G401 (cell line): ENCODE measurements at places on chromosomes 4 and X.

- DNase-seq, result no peak
Observed at GRCh38 chrX:108322234-108322633, 116.0 kb downstream of the COL4A6 start.

GRCh38 chrX:23732704-23733103 is 10.4 kb downstream of the ACOT9 start:
- DNase-seq, result no peak

DNA sequence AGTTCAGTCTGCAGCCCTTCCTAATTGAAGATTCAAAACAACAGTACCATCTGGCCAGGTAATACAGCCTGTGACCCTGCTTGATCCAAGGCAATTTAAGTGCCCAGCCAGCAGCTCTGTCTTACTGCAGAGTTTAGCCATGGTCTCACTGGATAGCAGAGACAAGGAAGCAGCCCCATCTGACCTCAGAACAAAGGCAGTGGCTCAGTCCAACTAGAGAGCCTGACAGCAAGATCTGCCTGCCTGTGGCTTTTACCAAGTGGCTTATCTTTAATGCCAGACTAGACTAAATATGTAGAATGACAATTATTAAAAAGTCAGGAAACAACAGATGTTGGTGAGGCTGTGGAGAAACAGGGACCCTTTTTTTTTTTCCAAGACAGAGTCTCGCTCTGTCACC is 293.4 kb downstream of the DTHD1 start:
- no peak for DNase-seq

- DNase-seq, result peak; percentile 99
Observed at GRCh38 chr4:86302251-86302650, 57.6 kb downstream of the MAPK10 start.

GRCh38 chrX:151828439-151829080 is 84.1 kb upstream of the MAGEA4 start:
- no peak for DNase-seq

GRCh38 chr4:118939169-118939783 is 50.6 kb downstream of the SYNPO2 start:
- DNase-seq, result no peak

DNA sequence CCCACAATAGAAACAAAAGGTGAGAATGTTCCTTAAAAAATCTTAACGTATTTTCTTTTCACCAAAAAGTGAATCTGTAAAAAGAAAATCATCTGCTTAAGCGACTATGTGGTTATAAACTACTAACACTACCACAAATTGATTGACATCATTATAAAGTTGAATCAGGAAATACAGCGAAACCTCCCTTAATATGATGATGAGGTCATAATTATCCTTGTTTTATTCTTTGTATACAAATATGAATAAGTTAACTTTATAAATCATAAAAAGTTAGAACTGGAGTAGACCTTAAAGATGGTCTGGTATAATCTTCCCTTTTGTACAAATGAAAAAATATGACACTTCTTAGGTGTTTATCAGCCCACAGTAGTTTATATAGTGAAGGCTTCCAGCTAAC is 35.6 kb downstream of the NFKB1 start:
- no peak for DNase-seq

DNA sequence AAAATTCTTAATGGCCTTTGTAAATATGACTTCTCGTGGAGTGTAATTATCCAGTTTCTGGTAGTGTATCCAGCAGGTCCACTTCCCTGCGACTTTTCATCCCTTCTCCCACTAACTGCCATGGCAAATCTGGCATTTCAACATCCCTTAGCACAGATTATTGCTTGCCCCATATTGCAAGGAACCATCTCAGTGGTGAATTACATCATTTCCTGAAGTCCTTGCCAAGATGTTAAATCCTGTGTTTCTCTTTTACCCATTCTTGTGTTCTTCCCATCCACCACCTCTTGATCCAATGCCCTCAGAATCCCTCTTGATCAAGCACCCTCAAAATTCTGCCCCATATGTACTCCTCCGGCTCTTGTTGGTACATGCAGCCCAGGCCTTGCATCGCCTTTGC is 88.1 kb upstream of the ZNF81 start:
- no peak for DNase-seq

GRCh38 chr4:172818901-172819300 is 349.7 kb upstream of the GALNT7 start:
- DNase-seq, result no peak

- DNase-seq, result no peak
Observed at GRCh38 chr4:52837716-52838558, 24.2 kb upstream of the RASL11B start.

- DNase-seq, result no peak
Observed at GRCh38 chr4:109302361-109303139, at the start of gene COL25A1. TSS of gene COL25A1 (minus strand) at chr4:109302658.

- DNase-seq, result peak; percentile 17
Observed at GRCh38 chrX:74421740-74422352, 553 bp downstream of the SLC16A2 start.

DNA sequence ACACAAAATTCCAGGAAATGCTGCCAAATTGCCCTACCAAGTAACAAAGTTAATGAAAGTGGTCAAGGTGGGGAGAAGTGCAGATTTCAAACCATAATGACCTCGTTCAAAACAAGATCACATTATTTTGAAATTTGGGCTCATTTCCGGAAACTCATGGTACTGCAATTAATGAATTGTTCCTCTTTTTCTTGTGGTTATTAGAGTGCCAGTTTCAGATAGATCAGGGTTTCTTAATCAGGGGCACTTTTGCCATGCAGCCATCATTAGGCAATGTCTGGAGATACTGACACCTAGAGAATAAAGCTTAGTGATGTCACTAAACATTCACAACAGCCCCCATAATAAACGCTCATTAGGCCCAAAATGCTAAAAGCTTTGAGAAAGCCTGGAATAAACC is 381.5 kb upstream of the GALNT7 start:
- DNase-seq, result no peak

DNA sequence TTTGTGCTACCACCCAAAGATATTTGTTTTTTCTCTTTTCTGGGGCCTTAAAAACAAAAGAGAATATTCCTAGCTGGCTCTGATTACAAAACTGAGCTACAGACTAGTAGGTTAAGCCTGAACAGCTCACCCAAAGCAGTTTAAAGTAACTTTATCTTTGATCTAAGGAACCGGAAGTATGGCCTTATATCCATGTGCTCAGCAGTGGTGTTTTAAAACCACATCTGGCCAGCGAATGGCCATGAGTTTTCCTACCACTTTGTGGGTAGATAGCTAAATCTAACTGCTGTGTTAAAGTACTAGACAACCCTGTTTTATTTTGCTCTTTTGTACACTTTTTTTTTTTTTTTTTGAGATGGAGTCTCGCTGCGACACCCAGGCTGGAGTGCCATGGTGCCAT is 24.6 kb downstream of the ADGRG4 start:
- DNase-seq, result no peak

- DNase-seq, result peak; percentile 65
Observed at GRCh38 chr4:87530868-87531267, 1.7 kb upstream of the SPARCL1 start.
